ENCODE measurements at places on chromosomes 1 and 21.

GRCh38 chr1:174789399-174789798 is 210.3 kb upstream of the CACYBP start:
- no peak for DNase-seq

DNA sequence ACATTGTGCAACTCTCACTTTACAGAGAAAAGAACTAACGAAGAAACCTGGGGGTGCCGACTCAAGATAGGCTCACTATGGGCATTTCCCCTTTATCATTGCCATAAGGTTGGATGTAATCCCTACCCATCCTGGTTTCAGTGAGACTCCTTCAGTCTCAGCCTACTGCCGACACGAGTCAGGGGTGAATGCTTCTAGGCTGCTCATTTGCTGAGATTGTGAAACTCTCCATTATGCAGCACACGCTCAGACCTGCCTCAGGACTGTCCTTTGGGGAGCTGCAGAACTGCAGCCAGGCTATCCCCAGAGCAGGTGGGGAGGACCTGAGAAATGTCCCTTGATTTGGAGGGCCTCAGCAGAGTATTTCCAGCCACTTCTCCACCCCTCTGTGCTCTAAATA is 22.2 kb downstream of the TSHB start:
- DNase-seq: no peak

GRCh38 chr1:234721476-234722269 is 111.7 kb upstream of the IRF2BP2 start:
- no peak for DNase-seq

- DNase-seq: no peak
These were observed 7.4 kb upstream of the PRDM16 start for GRCh38 chr1:3061566-3061965.

DNA sequence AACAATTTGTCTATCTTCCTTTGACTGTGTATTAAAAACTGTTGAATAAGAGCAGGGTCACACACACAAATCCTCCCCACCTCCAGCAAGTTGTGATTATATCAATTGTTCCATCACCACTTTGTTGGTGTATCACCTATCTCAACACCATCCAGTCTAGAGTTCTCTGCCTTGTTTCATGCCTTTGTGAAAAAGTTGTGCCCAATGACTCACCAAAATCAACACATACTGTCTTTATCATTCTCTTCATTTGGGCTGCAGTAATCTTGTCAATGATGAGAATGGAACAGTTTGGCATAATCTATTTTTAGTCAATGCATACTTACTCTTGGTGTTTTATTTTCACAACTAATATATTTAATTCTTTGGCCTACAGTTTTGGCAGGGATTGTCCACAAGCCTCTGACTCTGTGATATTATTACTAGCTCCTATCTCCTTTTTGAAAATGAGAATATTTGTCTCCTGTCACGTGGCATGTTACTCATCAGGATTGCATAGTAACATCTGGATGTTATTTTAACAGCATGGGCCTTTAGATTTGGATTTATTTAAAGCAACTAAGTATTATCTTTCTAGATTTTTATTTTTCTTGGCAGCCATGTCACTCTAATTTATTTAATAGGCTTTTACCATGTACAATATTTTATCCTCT is 5.1 kb downstream of the C1orf87 start:
- no peak for DNase-seq

DNA sequence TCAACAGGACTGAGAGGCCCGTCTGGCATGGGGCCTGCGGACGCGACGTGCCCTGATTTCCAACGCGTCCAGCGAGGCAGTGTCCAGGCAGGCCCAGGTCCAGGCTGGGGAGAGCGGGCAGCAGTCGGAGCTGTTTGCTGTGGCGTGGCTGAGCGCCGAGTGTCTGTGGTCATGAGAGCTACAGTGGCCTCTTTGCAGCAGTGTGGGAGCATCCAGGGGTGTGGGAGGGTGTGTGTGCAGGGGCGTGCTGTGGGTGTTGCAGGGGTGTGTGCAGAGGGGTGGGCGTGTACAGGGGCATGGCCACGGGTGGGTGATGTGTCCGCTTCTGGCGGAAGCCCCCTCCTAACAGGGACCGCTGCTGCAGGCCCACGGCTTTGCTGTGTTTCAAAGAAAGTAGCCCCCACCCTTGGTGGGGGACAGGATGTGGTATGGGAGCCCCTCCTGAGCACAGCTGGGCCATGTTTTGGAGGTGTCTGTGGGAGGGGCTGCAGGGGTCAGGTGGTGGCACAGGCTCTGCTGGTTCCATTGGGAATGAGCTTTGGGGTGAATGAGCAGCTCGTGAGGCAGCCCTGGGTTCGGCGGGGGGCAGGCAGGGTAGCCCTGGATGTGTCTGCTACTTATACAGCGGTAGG is 17.7 kb downstream of the PLCH2 start:
- no peak for DNase-seq

GRCh38 chr1:8745749-8746390 is 71.6 kb downstream of the RERE start:
- DNase-seq: no peak

DNA sequence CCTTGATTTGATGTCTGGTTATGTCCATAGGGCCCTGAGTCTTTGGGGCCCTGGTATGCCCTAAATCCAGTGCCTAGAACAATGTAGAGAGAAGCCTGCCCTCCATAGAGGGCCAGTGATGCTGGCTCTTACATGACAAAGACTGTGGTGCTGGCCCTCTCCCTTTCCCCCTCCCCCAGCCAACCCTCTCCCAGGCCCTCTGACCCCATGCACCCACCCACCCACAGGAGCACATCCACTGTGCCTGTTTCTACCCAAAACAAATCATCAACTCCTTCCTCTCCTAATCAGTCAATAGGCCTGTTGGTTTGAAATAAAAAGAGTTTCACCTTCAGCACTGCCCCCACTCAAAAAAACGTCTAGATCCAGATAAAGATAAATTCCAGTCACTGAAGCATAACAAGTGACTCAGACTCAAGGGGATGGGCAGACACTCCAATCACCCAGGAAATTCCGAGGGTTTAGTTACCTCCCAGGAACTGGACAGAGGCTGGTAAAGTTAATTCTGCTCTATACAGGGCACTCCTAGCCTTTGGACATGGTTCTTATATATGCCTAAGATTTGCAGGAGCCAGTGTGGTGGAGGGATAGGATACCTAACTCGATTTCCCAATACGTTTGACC is 144.8 kb upstream of the VANGL1 start:
- DNase-seq: no peak

GRCh38 chr21:45875416-45875760 is 106.2 kb upstream of the COL6A1 start:
- DNase-seq: no peak

- no peak for DNase-seq
These were observed 75.6 kb downstream of the ADSS2 start for GRCh38 chr1:244376126-244376525.

DNA sequence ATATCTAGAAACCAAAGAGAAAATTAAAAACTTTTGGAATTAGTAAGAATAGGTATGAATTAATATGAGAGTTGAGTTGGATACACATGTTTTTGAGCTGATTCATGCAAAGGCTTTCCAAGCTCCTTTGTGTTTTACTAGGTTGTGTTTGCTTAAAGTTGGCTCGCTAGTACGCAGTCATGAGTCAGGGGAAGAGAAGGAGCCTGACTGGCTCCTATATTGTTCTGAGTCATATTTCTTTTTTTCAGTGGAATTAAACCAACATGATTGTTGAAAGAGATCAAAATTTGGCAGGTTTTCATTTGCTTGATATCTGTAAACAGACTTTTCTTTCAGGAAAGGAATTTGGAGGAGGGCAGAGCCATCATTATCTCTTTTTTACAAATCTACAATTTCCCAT is 66.7 kb downstream of the MAGI3 start:
- no peak for DNase-seq

DNA sequence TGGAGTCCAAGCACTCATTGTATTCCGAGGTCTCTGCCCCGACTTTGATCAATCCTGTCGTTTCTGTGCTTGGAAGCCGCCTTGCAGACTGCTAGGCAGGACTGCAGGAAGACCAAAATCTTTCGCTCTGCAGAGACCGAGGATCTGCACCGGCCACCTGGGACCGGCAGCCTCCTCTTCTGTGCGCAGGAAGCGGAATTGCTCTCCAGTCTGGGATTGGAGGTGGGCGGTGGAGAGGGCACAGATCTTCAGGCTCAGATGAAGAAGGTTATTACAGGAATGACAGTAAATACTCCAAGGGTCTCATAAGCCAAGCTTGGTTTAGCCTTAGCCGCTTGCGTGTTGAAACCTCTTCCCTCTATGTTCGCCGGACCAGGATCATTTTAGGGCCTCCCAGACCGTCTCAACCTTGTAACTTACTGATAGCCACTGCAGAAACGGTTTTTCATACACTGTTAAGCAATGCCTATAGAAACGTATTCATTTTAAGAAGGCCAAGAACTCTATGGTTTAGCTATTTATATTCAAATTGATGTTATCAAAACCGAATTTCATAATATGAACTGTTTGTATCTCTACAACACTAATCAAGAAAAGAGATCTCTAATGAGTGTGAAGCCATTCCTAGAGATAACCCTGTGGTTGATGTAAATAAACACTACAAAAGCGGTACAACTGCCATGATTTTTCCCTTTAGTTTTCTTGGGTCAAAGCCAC is 1.1 kb downstream of the MIA3 start:
- no peak for DNase-seq
